ENCODE measurements at places on chromosomes 11 and 22.

- DNase-seq: no peak
These were observed 24.6 kb downstream of the MOV10L1 start for GRCh38 chr22:50114221-50115021.

DNA sequence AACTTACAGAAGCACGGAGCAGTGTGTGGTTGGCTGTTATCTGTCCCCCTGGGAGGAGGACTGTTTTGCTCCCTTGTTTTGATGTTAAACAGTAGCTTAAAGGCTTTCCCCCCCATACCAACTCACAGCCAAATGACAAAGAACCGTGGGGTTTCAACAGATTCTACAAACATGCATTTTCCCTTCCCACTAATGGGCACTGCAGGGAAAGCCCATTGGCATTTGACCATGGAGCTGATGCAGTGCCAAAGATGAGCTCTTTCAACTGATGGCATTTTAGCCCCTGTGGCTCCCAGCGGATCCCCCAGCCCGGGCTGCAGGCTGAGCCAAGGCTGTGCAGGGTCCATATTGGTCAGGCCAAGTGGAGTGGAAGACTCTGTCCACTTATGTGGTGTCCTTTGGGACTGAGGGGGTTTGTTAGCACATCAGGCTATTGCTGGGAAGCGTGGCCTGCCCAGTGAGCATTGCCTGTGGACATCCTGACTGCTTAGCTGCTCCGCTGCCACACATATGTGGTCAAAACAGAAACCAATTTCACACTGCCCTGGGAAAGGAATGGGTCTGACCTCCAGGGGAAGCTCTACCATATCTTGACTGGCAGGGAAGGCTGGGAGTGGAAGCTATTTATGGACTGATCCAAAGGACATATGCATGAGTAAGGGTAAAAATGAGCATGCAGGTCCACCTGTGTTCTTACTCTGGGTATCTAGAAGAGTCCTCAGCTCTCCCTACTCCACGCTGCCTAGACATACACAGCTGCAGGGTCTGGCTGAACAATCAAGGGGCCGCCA is 116.4 kb upstream of the PARVA start:
- no peak for DNase-seq

DNA sequence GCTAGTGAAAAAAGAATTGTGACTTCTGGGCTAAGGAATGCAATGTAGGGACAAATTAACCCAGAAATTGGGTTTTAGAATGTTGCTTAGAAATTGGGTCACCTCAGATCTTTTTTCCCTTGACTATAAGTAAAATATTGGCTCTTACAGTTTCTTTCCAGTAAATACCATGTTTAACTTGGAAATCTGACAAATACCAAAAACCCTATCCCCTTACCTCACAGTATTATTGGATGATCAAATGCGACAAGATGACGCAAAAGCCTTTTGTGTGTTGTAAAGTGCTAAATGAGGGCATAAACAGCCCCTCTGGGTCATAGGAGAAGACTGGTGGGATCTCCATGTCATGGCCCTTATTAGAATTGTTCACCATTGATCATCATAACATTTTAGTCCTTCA is 6.1 kb upstream of the UPB1 start:
- DNase-seq: no peak

GRCh38 chr11:8263109-8263768 is 439 bp downstream of the LMO1 start:
- DNase-seq: no peak

- no peak for DNase-seq
These were observed 1.7 kb upstream of the PARVA start for GRCh38 chr11:12375720-12376119.

GRCh38 chr22:39275814-39276439 is 31.1 kb upstream of the PDGFB start:
- DNase-seq: no peak

- no peak for DNase-seq
These were observed 48.8 kb downstream of the ARHGAP32 start for GRCh38 chr11:129143335-129143734.

- no peak for DNase-seq
These were observed 5.8 kb downstream of the SHANK2 start for GRCh38 chr11:71246559-71246958.
